Stimulated activated CD4-positive, alpha-beta T cell treated with anti-CD3 and anti-CD28 coated beads, Interleukin-4, amount 100 ng/mL, for 1 hour (primary cell): ENCODE measurements at places on chromosomes 3 and 15.

GRCh38 chr3:141465221-141465620, 21.6 kb upstream of the RASA2 start:
- no peak for DNase-seq

DNA sequence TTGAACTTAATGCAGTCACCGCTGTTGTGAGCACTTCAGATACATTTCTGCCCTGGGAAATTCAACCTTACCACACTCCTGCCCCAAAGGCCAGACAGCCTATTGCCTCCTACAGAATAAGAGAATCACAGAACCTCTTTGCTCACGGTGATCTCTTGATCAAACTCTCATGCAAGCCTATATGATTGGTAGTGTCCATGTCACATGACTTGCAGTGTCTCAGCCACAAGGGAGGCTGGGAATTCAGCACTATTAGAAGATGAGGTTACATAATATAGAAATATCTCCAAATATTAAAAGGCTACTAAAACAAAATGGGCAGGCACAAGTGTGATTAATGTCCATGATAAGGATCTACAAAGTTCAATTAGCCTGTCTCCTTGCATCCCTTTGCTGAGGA, 3.8 kb upstream of the PCOLCE2 start:
- DNase-seq: no peak

DNA sequence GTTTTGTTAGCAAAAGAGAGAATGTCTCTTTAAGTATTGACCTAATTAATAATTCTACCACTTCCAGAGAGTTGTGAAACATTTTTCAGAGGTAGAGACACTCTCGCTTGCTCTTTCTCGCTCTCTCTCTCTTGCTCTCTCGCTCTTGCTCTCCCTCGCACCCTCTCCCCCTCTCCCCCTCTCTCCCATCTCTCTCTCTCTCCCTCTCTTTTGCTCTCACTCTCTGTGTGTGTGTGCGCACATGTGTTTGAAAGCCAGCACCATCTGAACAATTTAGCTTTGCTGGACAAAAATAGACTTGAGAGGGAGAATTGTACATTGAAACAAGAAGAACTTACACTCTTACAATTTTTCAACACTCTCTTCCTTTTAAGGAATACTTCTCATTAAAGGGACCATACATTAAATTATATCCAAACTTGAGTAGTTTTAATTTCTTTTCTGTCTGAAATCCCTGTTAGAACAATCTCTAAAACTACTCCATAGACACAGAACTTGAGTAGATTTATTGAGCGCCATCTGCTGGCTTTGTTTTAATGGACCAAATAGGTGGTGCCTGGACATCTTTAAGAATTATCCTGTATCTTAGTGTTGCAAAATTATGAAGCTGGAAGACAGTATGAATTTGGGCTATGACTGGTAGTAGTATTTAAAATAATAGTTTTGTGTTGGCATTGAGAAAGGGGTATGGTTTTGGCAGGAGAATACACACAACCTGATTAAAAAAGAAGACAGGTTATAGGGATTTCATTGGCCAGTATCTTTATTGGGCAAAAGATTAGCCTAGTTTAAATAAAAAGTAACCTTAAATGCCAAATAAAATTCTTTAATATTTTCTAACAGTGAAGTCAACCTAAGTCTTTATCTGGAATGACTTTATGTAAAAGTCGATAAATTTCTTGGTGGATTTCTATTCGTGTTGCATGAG, 124.6 kb downstream of the AKAP13 start:
- DNase-seq: peak; percentile 18

GRCh38 chr3:18847583-18848197, 300.6 kb upstream of the KCNH8 start:
- DNase-seq: no peak

DNA sequence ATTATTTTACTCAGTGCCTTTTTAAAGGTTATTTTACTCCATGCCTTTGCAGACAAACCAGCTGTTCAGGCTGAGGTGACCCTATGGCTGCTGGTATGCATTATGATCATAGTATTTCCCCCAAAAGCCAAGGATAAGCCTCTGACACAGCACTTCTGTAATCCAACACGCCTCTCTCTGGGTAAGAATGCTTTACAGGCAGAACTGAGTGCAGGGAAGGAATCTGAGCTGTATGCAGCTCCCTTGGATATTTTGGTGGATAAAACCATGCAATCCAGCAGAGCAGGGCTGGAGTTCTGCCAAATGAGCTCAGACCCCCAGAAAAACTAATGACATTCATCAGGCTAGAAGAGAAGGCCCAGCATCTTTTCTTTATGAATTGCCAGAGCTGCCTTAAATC, 11.7 kb upstream of the MAP1A start:
- DNase-seq: no peak

DNA sequence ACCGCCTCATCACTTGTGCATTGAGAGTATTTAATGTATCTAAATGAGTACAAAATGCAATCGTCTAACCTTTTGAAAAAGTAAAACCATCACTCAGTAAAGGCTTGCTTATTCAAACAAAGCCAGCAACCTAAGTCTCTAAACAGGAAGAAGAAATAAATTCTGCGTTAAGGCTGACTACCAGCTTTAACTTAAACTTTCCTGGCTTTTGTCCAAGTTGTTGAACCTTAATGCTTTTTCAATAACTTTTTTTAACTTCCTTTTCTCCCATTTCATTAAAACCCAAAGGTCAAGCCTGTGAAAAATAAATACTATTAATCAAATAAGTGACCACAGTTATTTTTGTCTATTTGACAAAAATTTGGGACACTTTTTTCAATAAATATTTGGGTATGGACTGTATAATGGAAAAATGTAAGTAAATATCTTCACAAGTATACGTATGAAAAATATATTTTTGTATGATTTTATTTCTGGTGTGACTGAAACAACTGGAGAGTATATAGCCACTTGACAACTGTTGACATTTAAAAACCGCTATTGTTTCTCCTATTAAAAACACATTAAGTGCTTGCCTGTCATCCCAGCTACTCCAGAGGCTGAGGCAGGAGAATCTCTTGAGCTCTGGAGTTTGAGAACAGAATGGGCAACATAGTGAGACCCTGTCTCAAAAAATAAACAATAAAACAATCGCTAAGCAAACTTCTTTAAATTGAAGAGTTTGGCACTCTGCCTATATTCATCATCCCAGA, 2.9 kb downstream of the KLHL24 start:
- no peak for DNase-seq
